ENCODE measurements at places on chromosomes 13 and 19. TPM values are rescaled to one million over a fixed set of nuclear protein-coding genes. Genes with fewer than 3 reads are reported as not detected.

GRCh38 chr13:30108216-30108912, 199.0 kb downstream of the KATNAL1 start:
- DNase-seq: no peak

- peak; percentile 40 for DNase-seq
Observed at GRCh38 chr13:20616059-20616797, 49.3 kb downstream of the IFT88 start.

GRCh38 chr13:100983111-100983510, 308.5 kb upstream of the TMTC4 start:
- no peak for DNase-seq

- no peak for DNase-seq
Observed at GRCh38 chr13:44364345-44365000, 9.2 kb upstream of the SERP2 start.

GRCh38 chr19:18995804-18996241, 37.5 kb downstream of the SUGP2 start:
- DNase-seq: peak; percentile 46

DNA sequence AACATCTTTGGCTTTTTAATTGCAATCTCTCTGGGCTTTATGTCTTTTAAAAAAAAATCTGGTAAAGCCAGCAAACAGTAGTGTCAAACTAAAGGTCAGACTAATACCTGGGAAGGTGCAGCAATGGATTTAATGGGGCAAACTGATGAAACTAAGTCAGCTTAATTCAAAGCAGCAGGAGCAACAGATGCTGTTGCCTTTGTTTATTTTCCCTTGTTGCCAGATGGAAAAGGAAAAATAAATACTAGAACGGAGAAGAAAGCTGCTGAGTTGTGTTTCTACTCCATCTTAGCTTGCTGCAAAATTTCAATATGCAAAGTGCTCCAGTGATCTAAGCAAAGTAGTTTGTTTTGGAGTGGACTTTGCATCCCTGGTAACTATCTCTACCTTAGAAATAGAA, 1097.8 kb downstream of the PCDH17 start:
- DNase-seq: no peak

Gene F7
- total RNA-seq: not detected
